Fibroblast of lung (primary cell): ENCODE measurements at places on chromosomes 16 and 17.

GRCh38 chr17:82018152-82018988 is 4.3 kb downstream of the CENPX start:
- no peak for DNase-seq

DNA sequence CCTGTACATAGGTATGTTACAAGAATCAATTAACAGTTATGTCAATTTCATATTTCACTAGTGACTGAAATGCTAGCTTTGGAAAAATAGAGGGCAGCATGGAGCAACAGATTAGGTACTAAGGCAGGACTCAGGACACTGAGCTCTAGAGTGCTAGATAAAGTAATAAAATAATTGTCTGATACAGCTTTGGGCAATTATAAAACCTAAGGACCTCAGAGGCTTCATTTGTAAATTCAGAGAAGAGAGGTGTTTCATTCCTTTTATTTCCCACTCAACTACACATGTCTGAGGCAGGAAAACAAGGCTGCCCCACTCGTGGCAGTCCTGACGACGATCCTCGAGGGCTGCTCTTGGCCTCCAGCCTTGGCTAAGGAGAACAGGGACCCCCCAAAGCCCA is 81.5 kb downstream of the CA4 start:
- DNase-seq = peak; percentile 20

DNA sequence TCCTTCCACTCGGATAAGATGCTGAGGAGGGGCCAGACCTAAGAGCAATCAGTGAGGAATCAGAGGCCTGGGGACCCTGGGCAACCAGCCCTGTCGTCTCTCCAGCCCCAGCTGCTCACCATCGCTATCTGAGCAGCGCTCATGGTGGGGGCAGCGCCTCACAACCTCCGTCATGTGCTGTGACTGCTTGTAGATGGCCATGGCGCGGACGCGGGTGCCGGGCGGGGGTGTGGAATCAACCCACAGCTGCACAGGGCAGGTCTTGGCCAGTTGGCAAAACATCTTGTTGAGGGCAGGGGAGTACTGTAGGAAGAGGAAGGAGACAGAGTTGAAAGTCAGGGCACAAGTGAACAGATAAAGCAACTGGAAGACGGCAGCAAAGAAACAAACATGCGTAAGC is 12.4 kb downstream of the TP53 start:
- no peak for DNase-seq

DNA sequence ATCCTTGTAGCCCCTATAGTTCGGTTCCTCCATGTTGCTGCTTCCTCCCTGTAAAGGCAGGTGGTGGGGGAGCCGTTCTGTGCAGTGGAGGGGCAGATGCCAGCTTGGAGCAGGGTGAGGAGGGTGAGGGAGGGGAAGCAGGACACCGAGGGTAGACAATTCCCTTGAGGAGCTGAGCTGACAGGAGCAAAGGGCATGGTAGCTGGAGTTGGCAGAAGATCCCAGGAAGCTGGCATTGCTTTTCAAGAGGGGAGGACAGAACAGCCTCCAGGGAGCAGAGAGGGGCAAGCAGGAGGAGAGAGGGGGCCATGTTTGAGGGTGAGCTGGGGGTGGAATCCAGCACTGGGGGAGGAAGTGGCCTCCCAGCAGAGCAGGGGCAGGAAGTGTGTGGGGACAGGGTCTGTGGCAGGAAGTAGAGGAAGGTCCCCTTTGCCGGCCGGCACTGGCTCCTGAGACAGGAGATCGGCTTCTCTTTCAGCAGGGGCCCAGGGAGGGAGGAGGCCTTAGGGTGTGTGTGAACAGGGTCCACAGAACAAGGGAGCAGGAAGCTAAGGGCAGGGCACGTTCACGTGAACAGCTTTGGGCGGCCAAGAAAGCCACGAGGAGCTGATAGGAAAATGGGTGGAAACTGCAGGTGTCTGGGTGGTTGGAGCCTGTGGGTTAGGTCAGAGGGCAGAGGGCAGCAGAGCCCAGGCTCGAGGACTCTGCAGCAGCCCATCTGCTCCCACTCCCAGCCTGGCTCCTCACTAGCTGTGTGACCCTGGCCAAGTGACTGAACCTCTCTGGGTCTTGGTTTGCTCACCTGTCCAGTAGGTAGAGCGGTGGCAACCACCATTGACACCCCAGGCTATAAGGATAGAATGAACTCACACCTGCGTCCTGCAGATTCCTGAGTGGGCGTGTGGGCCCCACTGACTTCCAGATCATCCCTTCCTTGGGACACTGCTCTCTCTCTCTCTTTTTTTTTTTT is 17.5 kb upstream of the SPNS2 start:
- no peak for DNase-seq

DNA sequence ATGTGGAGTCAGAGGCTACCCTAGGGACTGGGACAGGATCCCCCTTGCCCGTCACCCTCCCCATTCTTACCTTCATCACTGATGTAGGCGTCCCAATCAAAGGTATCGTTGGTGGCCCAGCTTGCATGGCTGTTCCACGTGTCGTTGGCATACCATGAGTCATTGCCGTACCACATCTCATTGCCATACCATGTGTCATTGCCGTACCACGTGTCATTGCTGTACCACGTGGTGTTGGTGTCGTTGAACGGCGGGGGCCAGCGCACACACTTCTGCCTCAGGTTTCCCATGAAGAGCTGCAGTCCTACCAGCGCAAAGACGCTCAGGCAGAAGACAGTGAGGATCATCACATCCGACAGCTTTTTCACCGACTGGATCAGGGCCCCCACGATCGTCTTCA is 4.8 kb downstream of the SCN4A start:
- peak; percentile 11 for DNase-seq

DNA sequence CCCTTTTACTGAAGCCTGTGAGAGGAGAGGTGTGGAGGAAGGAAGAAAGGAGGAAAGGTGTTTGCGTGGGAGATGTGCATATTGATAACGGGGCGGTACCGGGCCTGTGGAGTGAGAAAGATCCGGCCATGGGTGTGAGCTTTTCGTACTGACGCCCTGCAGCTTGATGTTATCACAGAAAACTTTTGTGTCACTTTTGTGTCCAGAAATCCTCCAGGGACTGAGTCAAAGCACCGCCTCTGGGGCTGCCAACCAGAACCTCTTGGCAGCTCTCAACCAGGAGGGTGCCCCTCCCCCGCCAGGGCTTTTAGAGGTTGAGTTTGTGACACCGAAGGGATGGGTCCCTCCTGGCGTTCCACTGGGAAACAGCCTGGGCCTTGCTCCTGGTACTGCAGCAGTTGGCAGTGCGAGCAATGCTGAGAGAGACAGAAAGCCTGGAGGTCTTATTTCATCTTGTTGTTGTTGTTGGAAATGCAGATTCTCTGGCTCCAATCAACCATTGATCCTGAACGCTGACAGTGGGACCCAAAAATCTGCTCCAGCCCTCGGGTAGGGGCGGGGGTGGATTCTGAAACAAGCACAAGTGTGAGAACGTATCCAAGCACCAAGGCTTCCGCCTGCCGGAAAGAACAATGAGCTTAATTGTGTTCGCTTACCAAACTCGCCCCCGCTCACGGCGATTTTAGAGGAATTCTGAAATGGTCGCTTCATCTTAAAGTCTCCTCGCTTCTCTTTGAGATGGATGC is 65.0 kb downstream of the CRISPLD2 start:
- peak; percentile 77 for DNase-seq

- no peak for DNase-seq
Observed at GRCh38 chr17:42784409-42784808, 4.0 kb downstream of the WNK4 start.

GRCh38 chr16:645852-646678 is 3.1 kb upstream of the WDR90 start:
- no peak for DNase-seq

- no peak for DNase-seq
Observed at GRCh38 chr17:34360601-34361270, 2.3 kb downstream of the CCL1 start.

- peak; percentile 99 for DNase-seq
Observed at GRCh38 chr17:13346996-13347762, 254.6 kb downstream of the HS3ST3A1 start.
